NB4 (cell line): ENCODE measurements at places on chromosomes 11 and 22.
A peak's percentile ranks its signal among the peaks of the same experiment; 100 is the strongest.

DNA sequence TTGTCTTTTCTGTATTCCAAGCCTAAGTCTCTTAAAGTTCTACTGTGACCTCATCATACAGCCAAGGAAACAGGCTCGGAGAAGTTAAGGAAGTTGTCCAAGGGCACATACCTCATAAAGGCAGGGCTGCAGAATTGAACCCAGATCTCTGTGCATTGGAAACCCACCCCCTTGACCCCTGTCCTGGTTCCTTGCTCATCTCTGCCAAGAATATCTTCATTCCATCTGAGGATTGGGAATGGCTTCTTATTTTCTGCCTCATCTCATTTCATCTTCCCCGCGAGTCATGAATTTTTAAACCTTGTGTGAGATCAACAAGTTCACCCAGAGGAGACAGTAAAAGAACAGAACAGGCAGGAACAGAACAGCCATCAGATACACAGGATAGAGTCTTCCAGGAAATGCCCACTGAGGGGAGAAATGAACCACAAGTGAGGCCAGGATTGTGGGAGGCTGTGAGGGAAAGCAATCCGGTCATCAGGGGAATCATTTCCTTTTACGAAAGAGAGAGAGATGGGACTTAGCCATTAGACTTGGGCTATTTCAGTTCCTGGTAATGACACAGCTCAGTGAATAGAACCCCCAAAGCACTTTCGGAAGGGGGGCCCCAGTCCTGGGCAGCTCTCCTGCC lies 34.4 kb upstream of the LRRC10B start:
- no peak for DNase-seq

GRCh38 chr11:116421529-116422185 lies 351.1 kb downstream of the BUD13 start:
- DNase-seq, result no peak

- DNase-seq, result peak; percentile 76
Observed at GRCh38 chr11:33970984-33971466, 79.1 kb upstream of the LMO2 start.

DNA sequence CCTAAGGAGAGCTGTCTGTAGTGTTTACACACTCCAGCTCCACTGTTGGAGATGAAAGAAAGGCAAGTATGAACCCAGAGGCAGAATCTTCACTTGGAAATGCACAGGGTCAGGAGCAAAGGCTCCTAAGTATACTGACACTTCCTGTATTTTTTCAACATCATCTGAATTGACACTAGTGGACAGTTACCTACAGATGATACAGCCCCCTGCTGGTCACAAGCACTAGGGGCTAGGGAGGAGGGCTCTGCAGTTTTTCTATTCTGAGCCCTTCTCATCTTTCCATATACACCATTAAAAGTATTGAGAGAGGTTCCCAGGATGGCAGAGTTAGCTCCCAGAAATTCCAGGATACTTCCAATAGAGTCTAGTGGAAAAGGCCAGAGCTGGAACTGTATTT lies 290.3 kb upstream of the API5 start:
- peak; percentile 48 for DNase-seq

- no peak for DNase-seq
Observed at GRCh38 chr11:30635401-30635989, 49.3 kb upstream of the MPPED2 start.

GRCh38 chr11:26037716-26038115 lies 294.2 kb upstream of the ANO3 start:
- DNase-seq, result no peak

- DNase-seq, result no peak
Observed at GRCh38 chr11:128061281-128061871, 526.0 kb downstream of the ETS1 start.

DNA sequence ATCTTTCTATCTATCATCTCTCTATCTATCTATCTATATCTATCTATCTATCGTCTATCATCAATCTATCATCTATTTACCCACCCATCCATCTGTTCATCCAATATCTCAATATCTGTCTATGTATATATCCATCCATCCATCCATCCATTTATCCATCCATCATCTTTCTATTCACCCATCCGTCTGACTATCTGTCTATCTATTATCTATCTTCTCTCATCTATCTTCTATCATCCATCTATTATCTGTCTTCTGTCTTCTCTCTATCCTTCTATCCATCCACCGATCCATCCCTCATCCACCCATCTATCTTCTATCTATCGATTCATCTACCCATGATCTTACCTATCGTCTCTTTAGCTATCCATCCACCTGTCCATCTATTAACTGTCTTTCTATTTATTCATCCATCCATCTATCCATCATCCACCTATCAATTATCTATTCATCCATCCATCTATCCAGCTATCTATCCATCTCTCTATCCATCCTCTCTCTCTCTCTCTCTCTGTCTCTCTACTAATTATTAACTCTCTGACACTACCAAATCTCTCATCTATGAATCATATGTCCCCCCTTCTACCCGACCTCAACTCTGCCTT lies 89.1 kb downstream of the DHCR7 start:
- no peak for DNase-seq

GRCh38 chr11:120660024-120660565 lies 148.5 kb downstream of the GRIK4 start:
- peak; percentile 68 for DNase-seq

DNA sequence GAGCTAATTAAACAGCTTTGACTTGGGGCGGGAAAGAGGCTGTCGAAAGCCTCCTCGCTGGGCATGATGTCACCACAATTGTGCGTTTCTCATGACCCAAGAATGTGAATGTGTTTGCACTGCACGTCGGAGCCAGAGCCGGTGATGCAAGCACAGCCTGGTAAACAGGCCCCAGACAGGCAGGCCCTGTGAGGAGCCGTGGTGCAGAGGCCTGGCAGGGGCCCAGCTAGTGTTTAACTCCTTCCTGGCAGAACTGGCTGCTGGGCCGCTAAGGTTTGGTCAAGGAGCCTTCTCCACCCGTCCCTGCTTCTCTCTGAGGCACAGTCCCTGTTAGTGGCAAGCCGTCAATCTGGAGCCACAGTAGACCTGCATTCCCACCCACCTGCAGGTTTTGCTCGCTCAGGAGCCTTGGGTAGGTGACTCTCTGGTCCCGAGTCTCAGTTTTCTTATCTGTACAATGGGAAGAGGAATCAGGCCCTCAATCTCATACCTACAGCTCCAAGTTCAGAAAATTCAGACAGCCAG lies 25.4 kb upstream of the SMTN start:
- peak; percentile 51 for DNase-seq

- no peak for DNase-seq
Observed at GRCh38 chr11:22566293-22566692, 59.3 kb downstream of the FANCF start.

GRCh38 chr11:70471254-70471653 lies 72.9 kb downstream of the CTTN start:
- peak; percentile 70 for DNase-seq

DNA sequence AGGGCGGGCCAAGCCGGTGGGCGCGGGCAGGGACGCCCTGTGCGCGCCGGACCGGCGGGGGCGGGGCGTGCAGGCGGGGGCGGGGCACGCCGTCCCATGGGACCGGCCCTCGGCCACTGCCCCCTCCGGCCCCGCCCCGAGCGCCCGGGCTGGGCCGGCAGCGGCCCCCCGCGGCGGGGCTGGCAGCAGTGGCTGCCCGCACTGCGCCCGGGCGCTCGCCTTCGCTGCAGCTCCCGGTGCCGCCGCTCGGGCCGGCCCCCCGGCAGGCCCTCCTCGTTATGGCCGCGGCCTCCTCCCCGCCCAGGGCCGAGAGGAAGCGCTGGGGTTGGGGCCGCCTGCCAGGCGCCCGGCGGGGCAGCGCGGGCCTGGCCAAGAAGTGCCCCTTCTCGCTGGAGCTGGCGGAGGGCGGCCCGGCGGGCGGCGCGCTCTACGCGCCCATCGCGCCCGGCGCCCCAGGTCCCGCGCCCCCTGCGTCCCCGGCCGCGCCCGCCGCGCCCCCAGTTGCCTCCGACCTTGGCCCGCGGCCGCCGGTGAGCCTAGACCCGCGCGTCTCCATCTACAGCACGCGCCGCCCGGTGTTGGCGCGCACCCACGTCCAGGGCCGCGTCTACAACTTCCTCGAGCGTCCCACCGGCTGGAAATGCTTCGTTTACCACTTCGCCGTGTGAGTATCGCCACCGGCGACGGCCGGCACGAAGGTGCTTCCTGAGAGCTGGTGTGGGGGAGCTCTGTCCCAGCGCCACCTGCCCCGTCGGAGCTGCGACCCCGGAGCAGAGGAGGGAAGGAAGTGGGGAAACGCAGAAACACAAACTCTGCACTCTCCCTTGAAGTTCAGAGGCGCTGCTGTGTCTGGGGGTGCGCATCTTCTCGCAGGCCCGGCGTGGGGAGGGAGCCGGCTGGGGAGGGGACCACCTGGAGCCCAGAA lies at the start of gene KCNQ1:
TSS of gene KCNQ1 (plus strand) at position 188 of the 925 bp plus-strand sequence. CDS start at position 279, 91 bp downstream.
- no peak for DNase-seq

DNA sequence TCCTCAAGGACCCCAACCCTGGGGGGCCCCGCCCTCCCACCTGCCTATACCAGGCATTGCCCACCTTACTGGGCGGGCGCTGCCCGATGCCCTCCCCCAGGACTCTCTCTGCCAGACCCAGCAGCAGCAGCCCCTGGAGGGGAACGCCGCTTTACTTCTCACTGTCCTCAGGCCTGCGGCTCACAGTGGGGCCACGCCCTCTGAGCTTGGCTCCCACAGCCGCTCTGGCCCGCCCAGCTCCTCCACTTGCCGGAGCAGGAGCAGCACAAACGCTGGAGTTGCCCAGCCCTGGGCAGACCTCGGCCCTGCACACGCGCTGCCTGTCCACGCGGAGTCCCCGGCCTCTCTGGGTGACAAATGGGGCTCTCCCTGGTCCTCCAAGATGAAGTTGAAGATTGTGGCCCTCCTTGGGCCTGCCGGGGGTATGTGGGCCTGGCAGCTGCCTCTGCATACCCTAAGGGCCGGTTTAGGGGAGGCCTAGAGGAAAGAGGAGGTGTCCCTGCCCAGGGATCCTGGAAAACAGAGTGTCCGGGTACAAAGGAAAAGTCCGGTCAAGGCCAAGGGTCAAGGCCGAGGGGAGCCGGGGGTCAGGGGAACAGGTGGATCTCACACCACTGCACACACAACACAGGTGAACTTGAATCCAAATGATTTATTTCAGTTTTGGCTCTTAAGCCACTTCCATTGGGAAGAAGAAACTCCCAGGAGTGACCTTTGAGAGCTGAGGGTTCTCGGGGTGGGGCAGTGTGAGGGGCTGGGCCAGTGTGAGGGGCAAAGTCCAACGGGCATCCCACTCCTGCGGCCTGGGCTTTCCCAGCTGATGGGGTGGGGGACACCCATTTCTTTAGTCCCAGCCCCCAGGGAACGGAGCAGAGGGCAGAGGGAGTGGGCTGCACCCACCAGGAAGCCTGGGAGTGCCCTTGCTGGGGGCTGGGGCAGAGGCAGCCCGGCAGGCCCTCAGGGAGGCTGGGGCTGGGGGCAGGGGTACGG lies 674 bp upstream of the BAIAP2L2 start:
- DNase-seq, result no peak

DNA sequence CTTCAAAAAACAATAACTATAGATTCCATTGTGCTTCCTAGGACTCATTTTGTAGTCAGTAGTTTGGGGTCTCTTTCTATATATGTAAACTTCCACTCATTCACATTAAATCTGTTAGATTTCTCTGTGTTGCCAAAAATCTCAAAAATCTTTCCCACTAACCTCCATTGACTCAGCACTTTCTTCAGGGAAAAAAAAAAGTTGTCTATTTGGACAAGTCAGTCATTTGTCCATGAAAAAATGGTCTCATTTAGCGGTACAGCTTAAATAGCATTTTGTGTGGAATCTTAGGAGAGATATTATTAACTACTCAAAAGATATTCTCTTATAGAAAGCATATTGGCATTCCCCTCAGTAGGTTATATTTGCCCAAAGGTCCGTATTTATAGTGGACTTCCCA lies 81.9 kb downstream of the PPP2R1B start:
- DNase-seq, result no peak

- no peak for DNase-seq
Observed at GRCh38 chr22:23291806-23292452, 111.6 kb downstream of the BCR start.

- DNase-seq, result no peak
Observed at GRCh38 chr11:120869097-120869496, 154.8 kb upstream of the TBCEL start.

- no peak for DNase-seq
Observed at GRCh38 chr11:78857688-78858087, 283.0 kb upstream of the NARS2 start.

GRCh38 chr11:110168033-110168803 lies 75.0 kb downstream of the ZC3H12C start:
- no peak for DNase-seq

DNA sequence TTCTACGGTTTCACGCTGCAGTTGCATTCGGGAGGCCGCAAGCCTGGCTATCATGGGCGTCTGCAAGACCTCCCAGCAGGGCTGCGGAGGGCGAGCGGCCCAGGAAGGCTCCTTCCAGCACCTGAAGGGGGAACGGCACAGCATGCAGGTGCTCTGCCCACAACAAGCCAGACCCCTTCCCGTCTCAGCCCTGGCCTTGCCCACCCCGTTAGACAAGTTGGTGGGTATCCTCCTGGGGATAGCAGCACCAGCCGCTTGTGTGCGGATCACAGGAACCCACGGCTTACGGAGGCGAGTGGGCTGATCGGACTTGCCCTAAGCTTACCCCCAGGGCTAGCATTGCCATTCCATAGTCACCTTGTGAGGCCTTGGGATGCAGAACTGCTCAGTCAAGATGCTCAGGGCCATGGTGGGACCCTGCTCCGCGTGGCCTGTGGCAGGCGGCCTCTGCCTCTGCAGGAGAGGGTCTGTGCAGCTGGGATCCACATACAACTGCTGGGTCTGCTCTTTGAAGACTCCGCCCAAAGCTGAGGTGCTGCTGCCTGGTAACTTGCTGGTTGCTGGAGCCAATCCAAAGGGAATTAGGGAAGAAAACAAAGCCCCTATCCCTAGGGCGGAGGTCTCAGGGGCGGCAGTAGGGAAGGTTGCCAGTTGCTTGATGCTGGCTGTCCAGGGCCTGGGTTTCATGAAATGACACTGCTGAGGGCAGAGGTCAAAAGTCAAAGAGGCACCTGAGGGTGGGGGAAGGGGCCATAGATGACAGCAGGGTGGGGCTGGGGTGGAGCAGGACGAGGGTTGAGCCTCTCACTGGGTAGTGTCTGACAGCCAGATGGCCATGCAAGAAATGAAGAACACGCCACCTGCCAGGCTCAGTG lies 1.4 kb upstream of the OSBPL5 start:
- DNase-seq, result no peak

GRCh38 chr11:75013051-75013450 lies 24.3 kb downstream of the NEU3 start:
- peak; percentile 18 for DNase-seq

DNA sequence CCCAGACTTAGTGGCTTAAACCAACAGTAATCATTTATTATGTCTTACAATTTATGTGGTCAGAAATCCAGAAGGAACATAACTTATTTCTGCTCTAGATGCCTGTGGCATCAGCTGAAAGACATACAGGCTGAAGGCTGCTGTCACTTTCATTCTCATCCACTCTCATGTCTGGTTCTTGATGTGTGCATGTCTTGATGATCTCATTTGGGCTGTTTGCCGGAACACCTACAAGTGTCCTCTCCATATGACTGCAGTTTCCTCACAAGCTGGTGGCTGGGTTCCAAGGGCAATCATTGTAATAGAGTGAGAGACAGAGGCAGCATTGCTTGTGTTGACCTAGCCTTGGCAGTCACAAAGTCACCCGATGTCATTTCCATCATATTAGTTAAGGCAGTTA lies 1375.9 kb upstream of the RAG2 start:
- no peak for DNase-seq

- DNase-seq, result no peak
Observed at GRCh38 chr11:67289226-67289650, at the start of gene ANKRD13D. TSS of gene ANKRD13D (plus strand) at chr11:67289303. CDS start at chr11:67289461, 158 bp downstream.

- no peak for DNase-seq
Observed at GRCh38 chr11:73507086-73507485, 90.8 kb downstream of the FAM168A start.
